Head of caudate nucleus (tissue), 42 donors: ENCODE measurements at places on chromosomes 5 and 9.

GRCh38 chr5:99349787-99350186 lies 421.0 kb upstream of the CHD1 start:
- DNase-seq, result no peak

GRCh38 chr9:4137681-4138099 lies 162.2 kb downstream of the GLIS3 start:
- DNase-seq, result no peak

DNA sequence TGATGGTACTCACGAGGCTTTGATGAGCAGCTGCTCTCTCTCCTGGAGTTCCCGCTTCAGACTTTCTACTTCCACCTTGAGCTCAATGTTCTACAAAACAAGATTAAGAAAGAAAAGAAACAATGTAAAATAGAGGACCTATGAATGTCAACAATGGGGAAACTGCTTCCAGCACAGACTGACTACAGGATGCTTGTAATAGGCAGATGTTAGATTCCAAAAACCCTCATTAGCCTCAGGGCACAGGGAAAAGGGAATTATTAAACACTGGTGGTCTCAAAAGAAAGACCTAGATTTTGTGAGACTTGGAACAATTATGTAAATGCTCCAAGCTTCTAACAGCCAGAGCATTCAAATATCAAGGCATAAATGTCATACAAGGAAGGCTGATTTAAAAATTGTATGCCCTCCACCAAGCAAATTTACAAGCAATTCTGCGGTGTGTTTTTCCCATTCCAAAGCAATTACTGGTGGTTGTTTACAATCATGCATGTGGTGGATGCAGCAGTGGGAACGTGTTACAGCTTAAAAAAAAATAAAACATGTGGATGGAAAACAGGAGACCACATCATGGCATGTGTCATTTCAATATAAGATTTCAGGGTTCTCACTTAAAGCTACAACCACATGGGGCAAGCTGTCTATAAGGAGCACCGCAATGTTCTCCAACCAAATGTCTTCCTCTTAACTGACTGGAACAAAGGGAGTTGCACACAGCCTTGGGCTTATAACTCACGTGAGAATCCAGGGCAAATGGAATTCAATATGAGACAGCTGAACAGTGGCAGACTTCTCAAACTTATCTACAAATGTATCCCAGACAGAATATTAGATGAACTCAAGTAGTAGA lies 34.0 kb downstream of the CDK5RAP2 start:
- DNase-seq, result no peak

DNA sequence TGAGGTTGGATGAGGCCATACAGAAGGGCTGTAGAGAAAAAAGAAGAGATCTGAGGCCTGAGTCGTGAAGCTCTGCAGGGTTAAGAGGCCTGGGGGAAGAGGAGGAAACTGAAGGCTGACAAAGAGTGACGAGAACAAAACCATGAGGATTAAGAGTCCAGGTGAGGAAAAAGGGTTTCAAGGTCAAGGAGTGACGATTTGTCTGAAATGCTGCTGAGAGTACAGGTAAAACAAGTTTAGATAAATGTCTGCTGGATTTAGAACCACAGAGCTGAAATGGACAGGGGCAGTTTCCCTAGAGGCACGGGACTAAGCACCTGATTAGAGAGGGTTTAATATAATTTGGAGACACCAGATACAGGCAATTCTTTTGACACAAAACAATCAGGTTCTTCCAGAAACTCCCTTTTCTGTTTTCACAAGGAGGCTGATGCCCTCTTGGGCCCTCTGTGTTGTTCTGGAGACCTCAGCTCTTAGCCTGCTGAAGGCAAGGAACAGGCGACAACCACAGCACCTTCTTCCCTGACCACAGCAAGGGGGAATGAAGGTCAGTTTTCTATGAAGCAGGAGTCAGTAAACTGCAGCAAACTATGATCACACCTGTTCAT lies 14.6 kb upstream of the GCNT1 start:
- DNase-seq, result no peak

DNA sequence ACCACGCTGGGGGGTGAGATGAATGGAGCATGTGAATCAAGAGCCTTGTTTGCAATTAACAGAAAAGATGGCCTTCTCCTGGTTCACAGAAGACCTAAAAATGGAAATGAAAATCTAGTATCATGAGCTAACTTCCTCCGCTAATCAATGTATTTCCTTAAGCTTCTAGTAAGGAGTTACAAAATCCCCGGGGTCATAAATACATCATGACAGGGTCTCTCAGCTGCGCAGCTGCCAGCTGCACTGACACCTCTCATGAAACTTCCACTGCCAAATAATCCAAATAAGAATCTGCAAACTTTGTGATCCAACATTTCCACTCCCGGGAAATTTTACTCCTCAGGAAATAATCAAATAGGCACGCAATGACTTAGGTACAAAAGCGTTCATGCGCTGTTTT lies 11.9 kb downstream of the MYO10 start:
- DNase-seq, result no peak

- DNase-seq, result no peak
Observed at GRCh38 chr9:8946461-8946860, 1146.9 kb upstream of the DMAC1 start.

DNA sequence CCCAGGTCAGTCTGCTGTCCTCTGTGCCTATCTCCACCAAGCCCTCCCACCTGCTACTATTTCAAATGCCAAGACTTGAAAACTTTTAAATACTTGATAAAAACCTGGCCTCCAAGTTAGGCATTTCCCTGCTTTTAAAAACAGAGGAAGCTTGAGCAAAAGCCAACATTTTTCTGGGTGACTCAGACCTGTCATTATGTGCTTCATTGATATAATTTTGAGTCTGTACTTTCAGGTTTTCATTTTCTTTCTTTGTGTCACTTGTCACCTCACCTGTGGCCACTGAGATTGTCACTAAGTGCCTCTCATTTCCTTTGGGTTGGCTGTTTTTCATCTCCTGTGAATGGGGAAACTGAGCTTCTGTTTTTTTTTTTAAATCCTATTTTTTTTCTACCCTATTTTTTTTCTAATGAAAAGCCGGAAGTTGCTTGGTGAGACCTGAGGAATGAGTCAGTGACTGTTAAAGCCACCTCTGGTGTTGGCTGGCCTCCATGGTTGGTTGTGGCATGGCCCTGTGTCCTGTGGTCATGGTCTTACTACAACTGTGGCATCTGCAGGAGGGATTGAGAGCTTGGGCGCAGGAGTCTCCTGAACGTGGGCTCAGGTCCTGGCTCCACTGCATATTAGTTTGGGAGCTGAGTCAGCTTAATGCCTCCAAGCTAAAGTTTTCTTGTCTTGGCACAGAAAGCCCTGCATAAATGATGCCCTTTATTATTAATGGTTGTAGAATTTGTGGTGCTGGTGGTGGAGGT lies 56.7 kb downstream of the ARHGAP26 start:
- DNase-seq, result no peak

GRCh38 chr9:221989-222776 lies 7.5 kb downstream of the DOCK8 start:
- no peak for DNase-seq

DNA sequence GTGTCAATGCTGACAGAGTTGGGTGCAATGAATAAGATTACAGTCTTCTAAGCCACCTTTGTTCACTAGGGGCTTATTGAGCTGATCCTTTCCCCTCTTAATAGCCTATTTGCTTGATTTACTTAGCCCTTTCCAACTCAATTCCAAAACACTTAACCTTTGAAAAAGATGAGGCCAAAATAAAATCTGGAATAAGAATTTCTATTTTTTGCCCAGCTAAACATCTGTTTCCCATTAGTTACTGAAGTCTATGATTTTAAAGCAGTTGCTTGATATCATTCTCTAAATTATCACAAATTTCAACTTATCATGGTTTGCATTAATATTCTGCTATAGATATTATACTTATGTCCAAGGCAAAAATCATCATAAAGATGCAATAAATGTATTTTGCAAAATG lies 1272.0 kb upstream of the ACO1 start:
- no peak for DNase-seq

GRCh38 chr5:39225405-39226099 lies 6.2 kb upstream of the FYB1 start:
- DNase-seq, result no peak

DNA sequence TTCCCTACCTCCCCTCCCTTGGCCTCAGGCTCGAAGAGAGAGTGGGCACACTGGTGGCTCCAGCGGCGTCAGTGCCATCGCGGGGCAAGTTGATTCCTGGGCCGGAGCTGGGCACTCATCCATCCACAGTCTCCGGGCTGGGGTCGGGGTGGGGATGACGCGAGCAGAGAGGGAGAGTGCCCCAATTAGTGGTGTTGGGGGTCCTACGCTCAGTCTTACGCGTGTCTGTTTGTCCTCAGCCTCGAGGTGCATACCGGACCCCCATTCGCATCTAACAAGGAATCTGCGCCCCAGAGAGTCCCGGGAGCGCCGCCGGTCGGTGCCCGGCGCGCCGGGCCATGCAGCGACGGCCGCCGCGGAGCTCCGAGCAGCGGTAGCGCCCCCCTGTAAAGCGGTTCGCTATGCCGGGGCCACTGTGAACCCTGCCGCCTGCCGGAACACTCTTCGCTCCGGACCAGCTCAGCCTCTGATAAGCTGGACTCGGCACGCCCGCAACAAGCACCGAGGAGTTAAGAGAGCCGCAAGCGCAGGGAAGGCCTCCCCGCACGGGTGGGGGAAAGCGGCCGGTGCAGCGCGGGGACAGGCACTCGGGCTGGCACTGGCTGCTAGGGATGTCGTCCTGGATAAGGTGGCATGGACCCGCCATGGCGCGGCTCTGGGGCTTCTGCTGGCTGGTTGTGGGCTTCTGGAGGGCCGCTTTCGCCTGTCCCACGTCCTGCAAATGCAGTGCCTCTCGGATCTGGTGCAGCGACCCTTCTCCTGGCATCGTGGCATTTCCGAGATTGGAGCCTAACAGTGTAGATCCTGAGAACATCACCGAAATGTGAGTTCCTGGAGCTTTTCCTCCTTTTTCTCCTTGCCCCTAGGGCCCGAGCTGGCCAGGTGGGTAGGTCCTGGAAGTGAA lies 861 bp downstream of the NTRK2 start:
- peak; percentile 34 for DNase-seq

DNA sequence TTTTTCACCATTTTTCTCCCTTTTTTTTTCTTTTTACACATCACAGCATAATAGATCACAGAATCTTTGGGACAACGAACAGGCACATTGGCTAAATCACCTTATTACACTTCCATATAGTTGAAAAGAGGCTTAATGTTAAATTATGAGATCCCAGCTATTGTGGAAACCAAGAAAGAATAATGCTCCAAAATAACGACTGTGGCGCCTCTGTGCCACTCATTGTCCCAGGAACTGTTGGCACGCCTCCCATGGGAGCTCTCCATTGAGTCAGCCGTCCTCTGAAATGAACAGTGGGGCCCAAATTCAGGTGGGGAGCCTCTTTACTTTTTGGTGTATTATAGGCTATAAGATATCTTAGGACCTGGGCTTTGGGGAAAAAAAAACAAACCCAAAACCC lies 82.2 kb upstream of the NFIB start:
- peak; percentile 72 for DNase-seq
